ENCODE measurements at places on chromosomes 13 and 19.

GRCh38 chr19:6736169-6736916 is 1.0 kb downstream of the GPR108 start:
- DNase-seq: peak; percentile 82

DNA sequence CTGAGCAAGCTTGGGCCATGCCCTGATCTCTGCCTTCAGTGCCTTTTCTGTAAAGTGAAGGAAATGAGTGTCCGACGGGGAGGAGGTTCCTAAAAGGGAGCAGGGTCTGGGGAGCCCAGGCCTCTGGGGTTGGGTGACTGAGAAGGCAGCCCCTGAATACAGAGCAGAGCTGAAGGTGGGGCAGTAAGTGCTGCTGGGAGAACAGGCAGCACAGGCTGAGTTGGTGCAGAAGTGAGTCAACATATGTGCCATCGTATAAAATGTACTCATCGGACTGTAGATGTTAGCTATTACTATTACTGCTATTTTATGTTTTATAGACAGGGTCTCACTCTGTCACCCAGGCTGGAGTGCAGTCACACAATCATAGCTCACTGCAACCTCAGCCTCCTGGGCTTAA is 1.0 kb upstream of the HAMP start:
- DNase-seq: no peak

DNA sequence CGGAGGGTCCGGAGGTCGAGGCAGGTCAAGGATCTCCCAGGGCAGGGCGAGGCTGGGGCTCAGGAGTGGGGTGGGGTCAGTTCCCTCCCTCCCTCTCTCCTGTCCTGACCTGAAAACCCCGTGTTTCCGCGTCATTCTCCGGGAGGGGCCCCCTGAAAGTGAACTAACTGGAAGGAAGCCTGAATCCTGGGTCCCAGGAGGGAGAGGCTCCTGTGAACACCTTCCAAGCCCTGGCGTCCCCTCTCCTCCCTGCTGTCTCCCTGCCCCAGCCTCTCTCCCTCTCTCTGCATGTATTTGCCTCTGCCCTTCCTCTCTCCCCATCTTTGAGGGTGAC is 741 bp upstream of the CADM4 start:
- no peak for DNase-seq

DNA sequence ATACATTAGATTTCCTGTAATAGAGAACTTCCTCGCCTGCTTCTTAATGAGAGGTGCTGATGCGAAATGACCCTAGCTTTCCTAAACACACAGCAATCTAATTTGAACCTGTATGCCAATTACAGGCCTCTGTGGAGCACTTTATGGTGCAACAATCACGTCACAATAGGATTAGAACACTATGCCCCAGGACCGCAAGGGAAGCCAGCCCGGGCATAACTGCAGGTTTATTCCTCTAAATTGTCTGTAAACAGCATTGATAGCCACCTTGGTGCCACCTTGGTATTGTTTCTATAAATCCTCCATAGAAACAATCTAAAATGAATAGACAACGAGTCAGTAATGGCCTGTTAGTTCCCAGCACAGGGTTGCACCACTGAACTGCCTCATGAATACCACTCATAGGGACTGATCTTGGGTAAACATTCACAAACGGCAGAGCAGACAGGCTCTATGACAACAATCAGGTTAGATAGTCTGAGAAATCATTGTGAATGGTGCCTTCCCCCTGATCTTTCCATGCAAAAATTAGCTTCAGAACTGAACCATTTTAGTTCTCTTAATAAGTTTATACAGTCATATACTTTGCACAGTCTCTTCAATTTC is 182.5 kb upstream of the OBI1 start:
- no peak for DNase-seq

- DNase-seq: peak; percentile 82
Observed at GRCh38 chr19:42401365-42402303, 11.5 kb upstream of the CNFN start.

DNA sequence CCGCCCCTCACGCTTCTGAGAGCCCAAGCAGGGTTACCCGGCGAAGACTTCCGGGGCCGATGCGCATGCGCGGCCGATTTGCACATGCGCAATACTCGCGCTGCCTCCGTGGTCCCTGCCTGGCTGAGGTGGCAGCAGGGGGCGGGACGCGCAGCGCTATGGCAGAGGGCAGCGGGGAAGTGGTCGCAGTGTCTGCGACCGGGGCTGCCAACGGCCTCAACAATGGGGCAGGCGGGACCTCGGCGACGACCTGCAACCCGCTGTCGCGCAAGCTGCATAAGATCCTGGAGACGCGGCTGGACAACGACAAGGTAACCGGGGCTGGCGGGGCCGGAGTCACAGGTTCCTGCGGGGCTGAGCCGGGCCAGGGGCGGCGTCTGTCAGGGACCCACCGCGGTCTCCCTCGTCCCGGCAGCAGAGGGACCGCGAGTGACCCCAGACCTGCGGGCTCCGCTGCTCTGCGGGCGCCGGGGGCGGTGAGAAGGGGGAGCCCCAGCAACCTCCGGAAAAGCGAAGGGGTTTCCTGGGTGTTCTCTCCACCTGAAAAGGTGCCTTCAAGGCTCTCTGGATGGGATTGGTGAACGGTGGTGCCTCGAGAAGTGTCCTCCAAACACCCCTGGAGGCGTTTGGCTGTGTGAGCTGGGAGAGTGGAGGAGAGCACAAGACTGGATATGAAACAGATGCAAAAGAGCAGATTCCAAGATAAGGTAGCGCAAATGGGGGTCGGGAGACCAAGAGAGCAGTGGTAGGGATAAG is at the start of gene COG6:
Gene COG6, plus strand, starts transcription at position 94 of the 756 bp plus-strand sequence. Its CDS starts 65 bp downstream, at position 159.
- peak; percentile 89 for DNase-seq

- DNase-seq: peak; percentile 88
Observed at GRCh38 chr19:2969104-2969504, 8.3 kb upstream of the TLE6 start.

DNA sequence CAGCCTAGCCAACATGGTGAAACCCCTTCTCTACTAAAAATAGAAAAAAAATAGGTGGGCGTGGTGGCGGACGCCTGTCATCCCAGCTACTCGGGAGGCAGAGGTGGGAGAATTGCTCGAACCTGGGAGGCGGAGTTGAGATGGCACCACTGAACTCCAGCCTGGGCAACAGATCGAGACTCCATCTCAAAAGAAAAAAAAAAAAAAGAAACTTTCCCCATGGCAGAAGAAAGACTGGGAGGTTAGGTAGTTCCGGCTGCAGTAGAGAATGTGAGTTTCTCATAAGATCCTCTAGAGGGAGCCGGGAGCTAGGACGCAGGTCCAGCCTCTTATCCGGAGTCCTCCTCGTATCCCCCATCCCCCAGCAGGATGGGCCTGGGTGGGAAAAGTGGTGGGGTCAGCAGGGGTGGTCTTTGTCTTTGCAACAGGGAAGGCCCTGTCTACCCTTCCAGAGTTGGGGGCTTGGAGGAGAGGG is 13.2 kb upstream of the CREB3L3 start:
- peak; percentile 53 for DNase-seq

DNA sequence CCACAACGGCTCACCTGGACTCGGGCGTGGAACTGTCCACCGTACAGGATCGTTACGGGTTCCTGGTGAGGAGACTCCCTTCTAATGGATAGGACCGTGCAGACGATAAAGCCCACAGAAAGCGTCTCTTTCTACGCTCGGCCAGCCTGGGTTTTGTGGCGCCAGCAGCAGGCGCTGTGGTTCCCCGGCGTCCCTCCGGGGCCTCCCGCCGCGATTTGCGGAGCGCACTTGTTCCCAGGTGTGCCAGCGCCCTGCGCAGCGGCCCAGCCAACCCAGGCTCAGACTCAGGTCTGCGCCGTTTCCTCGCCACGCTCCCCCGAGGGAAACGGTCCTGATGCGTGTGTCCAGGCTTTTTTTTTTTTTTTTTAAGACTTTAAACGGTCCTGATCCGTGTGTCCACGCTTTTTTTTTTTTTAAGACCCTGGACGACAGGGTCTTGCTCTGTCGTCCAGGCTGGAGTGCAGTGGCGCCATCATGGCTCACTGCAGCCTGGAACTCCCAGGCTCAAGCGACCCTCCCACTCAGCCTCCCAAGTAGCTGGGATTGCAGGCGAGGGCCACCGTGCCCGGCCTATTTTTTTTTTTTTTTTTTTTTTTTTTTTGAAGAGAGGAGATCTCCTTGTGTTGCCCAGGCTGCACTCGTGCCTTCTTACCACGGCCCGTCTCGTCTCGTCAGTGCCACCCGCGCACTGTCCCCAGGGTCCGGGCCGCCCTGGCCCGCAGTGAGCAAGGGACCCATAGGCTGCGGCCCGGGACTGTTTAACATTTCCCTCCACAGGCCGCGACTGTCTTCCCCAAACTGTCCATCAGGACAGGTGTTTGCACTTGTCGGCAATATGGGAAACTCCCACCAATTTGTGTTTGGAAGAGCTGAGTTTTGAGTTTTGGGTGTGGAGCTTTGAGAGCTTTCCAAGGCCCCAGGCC is 23.8 kb downstream of the GJA3 start:
- DNase-seq: peak; percentile 70

DNA sequence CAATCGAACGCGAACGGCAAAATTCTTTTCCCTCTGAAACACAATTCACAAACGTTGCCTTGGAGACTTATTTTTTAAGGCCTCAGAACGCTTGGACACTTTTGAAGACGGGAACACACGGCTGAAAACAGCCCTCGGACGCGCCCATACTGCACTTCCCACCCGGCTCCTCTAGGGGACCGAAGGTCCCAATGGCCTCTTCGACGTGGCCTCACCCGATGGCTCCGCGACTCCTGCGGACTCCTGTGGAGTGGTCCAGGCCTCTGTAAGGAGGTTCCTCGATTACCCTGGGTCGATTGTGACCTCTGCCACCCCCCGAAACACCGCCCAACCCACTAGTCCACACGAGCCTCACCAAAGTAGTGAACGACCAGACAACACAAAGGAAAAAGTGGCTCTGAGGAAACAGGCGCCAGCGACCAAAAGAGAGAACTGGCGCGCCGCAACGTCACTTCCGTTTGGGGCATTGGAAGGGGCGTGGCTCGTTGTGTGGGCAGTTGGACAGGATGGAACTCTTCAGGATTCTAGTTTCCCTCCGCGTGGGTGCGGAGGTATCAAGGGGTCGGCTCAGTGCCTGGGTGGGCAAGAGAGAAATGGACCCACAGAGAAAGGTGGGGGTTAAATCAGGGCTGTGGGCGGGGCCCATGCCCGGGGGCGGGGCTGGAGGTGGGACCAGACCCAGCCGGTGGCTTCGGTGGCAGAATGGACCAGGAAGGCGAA is at the start of gene ZNF560:
Gene ZNF560, minus strand, starts transcription at position 434 of the 720 bp plus-strand sequence. CDS start 23,303 bp downstream, outside the sequence.
- no peak for DNase-seq

- no peak for DNase-seq
Observed at GRCh38 chr13:91813253-91813652, 414.8 kb downstream of the GPC5 start.

GRCh38 chr13:42215578-42216421 is 56.2 kb upstream of the AKAP11 start:
- no peak for DNase-seq

- DNase-seq: peak; percentile 74
Observed at GRCh38 chr19:54448040-54448773, 792 bp upstream of the LENG8 start.

DNA sequence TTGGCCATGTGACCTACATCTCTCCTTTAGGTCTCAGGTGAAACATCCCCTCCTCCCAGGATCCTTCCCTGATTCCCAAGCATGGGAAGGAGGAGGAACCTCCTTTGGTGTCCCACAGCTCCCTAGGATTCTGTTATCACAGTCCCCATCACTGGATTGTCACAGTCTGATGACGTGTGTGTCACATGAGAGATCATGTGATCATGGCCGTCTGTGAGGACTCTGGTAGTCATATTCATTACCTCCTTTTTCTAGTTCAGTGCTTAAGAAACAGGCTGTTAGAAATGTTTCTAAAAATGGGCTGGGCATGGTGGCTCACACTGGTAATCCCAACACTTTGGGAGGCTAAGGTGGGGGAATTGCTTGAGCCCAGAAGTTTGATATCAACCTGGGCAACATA is 3.0 kb downstream of the DHX34 start:
- DNase-seq: no peak

DNA sequence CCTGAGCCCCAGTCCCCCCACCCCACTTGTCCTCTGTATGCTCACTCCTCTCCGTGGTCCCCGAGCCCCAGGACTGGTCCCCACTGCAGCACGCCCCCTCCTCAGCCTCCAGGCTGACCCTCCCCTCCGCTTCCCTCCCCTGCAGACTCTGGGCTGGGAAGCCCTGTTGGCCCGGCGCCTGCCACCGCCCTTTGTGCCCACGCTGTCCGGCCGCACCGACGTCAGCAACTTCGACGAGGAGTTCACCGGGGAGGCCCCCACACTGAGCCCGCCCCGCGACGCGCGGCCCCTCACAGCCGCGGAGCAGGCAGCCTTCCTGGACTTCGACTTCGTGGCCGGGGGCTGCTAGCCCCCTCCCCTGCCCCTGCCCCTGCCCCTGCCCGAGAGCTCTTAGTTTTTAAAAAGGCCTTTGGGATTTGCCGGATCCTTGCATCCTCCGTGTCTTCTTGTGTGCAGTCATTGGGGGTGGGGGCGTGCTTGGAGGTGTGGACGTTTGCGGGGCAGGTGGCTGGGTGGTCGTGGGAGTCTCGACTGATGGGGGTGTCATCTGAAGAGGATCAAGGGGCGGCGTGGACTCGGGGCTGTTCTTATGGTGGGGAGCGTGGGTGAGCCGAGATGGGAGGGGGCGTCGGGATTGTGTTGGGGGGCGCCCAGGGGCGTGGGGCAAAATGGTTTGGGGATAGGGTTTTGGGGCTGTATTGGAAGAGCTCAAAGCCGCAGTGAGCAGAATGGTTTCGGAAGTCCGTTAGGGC is 3.5 kb downstream of the PTGER1 start:
- no peak for DNase-seq

DNA sequence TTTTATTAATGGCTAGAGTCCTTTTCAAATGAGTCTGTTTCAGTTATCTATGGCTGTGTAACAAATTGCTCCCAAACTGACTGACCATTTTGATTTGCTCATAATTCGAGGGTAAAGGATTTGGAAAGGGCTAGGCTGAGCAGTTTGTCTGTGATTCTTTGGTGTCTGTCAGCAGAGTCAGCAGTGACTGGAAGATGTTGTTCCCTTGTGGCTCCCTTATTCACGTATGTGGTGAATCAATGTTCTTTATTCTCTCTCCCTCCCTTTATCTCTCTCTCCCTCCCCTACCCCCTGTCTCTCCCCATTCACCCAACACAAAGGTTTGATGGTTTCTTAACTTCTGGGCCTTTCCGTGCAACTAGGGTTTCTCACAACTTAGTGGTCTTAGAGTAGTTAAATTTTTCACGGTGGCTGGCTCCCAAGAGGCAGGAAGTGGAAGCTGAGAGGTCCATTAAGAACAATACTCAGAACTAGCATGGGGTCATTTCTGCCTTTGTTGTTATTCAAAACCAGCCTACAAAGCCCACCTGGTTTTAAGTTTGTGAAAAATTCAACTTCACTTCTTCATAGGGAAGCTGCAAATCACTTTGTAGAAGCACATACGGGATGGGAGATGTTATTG is 772.5 kb upstream of the SLITRK1 start:
- DNase-seq: no peak

All from body of pancreas (tissue), 4 donors.